ENCODE measurements at places on chromosomes 7 and 10.

DNA sequence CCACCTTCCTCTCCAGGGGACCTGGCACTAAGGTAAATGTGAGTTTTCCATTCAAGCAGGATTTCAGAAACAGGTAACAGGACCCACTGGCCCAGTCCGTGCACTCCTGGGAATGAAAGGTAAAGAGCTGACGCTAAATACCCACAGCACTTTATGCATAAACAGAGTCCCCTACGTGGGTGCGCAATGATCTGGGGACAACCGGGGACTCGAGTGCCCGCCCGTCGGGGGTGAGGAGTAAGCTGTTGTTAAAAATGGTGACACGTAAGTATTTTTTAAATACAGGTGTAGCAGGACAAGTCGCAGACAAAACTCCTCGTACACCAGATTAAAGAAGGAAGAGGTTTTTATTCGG is 47.2 kb upstream of the PPP2R2D start:
- DNase-seq, result no peak
- no peak overlapping the region for H3K4me3 ChIP-seq
- H3K27me3 ChIP-seq, result no peaks in the 10 kb centered on the region

GRCh38 chr7:142897691-142898090 is 12.1 kb upstream of the TRPV6 start:
- DNase-seq, result no peak
- H3K27ac ChIP-seq, result no peak overlapping the region
- no peaks in the 10 kb centered on the region for H3K4me1 ChIP-seq
- no peaks in the 10 kb centered on the region for H3K36me3 ChIP-seq

DNA sequence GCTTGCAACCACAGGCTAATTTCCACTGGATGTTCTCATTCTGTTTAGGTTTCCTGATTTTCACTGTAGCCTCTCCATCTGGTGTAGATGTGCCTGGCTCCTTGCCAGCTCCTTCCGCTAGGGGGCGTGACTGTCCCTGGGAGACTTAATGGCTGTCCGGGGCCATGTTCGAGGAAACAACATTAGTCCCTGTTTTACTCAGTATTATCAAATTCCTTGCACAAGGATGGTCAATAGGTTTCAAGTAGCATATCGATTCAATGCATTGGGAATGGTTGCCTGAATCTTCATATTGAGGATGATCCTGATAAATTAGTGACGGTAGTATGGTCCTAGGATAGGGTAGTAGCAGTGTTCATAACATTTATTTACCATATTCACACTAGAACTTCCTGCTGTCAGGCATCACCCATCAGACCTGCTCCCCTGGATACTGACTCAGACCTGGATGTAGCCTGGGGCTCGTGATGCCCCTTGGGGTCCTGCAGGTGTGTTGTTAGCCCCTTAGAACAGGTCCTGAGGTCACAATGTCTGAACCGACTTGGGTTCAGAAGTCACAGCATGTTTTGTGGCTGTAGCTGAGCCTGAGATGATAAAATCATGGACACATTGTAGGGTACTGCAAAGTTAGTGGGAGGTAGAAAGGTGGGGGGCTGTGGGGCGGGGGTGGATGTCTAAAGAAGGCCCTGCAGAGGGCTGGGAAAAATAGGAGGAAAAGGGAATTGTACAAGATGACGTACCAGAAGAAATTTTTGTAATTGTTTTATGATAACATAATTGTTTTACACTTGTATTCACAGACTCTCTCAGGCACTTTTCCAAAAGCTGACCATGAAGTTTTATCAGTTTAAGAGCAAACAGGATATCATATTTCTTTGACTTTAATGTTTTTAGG is 8.9 kb upstream of the EXOC6 start:
- H3K27ac ChIP-seq, result no peak overlapping the region
- H3K4me3 ChIP-seq, result no peak overlapping the region
- H3K36me3 ChIP-seq, result no peaks in the 10 kb centered on the region
- DNase-seq, result no peak
- no peaks in the 10 kb centered on the region for H3K27me3 ChIP-seq

- no peak for DNase-seq
- H3K36me3 ChIP-seq, result peaks cover 16% of the 10 kb centered on the region
Observed at GRCh38 chr7:149878523-149878921, 4.8 kb downstream of the ATP6V0E2 start.

DNA sequence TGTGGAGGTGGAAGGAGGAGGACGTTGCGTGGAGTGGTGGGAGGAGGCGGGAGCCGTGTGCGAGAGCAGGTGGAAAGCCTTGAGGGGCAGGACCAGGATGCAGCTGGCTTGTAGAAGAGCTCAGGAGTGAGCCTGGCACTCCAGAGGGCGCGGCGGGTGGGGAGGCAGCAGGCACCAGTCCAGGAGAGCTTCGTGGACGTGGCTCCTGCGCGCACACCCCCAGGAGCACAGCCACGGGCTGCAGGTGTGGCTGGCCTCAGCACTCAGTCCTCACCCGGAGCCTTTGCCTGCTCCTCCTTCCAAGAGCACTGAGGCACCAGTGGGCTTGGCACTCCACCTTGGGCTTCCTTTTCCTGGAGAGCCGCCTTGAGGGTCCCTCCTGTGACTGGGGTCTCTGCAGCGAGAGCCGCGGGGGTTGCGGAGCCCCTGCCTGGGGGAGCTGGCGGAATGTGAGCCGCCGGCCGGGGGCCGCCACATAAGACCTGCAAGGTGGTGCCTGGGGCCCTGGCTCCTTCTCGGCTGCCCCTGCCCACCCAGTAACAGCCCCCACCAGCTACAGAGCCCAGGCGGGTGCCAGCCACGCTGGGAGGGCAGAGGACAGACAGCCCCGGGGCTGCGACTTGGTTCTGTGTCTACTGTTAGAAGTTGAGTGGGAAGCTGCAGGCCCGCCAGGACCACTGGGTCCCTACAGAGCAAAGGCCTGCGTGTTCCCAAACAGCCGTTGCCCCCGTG is 11.1 kb downstream of the MAFK start:
- peak; percentile 18 for DNase-seq
- H3K4me1 ChIP-seq, result peaks cover 31% of the 10 kb centered on the region
- H3K27me3 ChIP-seq, result no peaks in the 10 kb centered on the region
- peaks cover 80% of the 10 kb centered on the region for H3K36me3 ChIP-seq

- H3K36me3 ChIP-seq, result no peaks in the 10 kb centered on the region
- H3K27ac ChIP-seq, result peak overlapping the region; percentile 41
- no peak overlapping the region for H3K4me3 ChIP-seq
- DNase-seq, result peak; percentile 92
Observed at GRCh38 chr10:88152728-88153133, 289.3 kb downstream of the PTEN start.

- H3K4me3 ChIP-seq, result no peak overlapping the region
- H3K36me3 ChIP-seq, result no peaks in the 10 kb centered on the region
- peaks cover 24% of the 10 kb centered on the region for H3K4me1 ChIP-seq
Observed at GRCh38 chr10:43203448-43204041, 63.3 kb downstream of the RASGEF1A start.

- no peaks in the 10 kb centered on the region for H3K36me3 ChIP-seq
- no peak for DNase-seq
- no peak overlapping the region for H3K27ac ChIP-seq
- peaks cover 13% of the 10 kb centered on the region for H3K4me1 ChIP-seq
- H3K4me3 ChIP-seq, result no peak overlapping the region
Observed at GRCh38 chr10:3491571-3491970, 293.4 kb downstream of the KLF6 start.

DNA sequence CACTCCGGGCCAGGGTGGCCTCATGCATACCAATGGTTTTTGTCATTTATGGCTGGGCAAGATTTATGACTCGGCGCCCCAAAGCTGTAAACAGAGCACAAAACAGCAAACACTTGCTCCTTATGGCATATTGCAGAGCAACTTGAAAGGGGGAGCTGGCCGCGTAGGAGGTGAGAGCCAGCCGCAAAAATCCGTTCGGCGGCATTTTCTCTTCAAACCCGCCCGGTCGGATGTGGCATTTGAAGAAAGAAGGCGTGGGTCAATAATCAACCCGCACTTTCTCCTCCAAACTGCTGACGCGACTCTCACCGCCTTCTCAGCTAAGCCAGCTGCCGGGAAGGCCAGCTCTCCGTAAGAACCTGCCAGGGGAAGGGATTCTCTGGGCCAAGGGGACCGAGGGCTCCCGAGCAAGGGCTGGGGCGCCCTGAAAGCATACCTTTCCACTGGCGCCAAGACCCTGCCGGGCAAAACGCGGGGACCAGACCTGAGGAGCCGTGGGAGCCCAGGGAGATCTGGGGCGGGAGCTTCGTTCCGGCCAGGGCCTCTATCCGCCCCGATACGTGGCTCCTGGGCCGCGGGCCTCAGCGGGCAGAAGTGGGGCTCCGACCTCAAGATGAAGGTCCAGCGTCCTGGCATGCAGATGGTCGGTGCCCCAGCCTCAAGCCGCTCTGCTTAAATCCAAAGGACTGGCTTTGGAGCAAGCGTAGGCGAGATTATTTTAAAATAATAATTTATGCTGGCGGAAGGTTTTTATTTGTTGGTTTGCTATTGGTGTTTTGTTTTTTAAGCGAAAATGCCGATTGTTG is 12.9 kb upstream of the HOXA2 start:
- H3K4me3 ChIP-seq, result peak overlapping the region; percentile 78
- peak overlapping the region; percentile 99 for H3K27ac ChIP-seq
- peak; percentile 58 for DNase-seq
- peaks cover 3% of the 10 kb centered on the region for H3K4me1 ChIP-seq

DNA sequence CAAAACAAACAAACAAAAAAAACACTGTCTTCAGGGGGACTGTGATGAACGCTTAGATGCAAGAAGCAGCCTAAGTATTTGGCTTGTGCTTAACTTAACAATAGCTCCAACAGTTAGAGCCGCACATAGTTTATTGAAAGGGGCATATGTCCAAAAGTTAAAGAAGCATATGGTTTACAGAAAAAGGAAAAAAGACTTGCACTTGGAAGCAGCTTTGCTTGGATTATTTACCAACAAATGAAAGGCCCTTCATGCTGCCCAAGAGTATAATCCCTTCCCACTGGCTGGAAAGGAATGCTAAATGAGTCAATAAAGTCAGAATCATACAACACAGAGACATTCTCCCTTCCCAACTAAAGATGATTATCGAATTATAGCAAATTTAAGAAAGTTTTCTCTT is 77.9 kb downstream of the GLI3 start:
- peaks cover 5% of the 10 kb centered on the region for H3K4me1 ChIP-seq
- no peak overlapping the region for H3K27ac ChIP-seq
- no peaks in the 10 kb centered on the region for H3K27me3 ChIP-seq
- DNase-seq, result no peak
- no peaks in the 10 kb centered on the region for H3K36me3 ChIP-seq
- no peak overlapping the region for H3K4me3 ChIP-seq

DNA sequence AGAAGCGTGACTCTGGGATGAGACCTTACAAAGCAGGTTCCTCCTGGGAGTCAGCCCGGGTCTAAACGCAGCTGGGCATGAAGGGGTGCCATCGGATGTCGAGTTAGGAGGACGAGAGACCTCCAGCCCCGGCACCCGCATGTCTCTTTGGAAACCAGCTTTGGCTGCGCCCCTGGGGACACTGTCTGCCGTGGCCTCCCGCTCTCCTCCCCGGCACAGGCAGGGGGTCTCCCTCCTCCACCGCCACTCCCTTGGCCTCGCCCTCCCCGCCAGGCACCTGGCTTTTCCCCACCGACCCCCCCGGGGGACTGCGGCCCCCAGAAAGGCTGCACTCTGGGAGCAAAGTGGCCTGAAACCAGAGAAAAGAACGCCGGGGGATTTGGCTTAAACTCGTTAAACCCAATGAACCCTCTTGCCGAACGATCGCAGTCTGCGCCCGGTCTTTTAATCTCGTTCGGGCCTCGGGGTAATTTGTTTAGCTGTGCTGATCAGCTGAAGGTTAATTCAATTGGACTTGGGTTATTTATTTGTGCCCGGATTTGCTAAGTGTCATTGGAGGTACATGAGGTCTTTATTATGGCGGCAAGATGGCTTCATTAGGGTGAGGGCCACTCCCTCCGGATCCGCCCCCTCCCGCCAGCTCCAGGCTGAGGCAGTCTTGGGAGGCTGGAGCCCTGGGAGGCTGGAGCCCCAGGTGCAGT is 16.4 kb upstream of the PSMG3 start:
- no peaks in the 10 kb centered on the region for H3K36me3 ChIP-seq
- H3K4me3 ChIP-seq, result no peak overlapping the region
- H3K27ac ChIP-seq, result no peak overlapping the region
- peaks cover 4% of the 10 kb centered on the region for H3K4me1 ChIP-seq
- H3K27me3 ChIP-seq, result peaks cover 58% of the 10 kb centered on the region

- no peak overlapping the region for H3K4me3 ChIP-seq
- H3K4me1 ChIP-seq, result peaks cover 12% of the 10 kb centered on the region
- no peaks in the 10 kb centered on the region for H3K36me3 ChIP-seq
- peak; percentile 20 for DNase-seq
- H3K27ac ChIP-seq, result no peak overlapping the region
Observed at GRCh38 chr7:141700296-141700847, 1.6 kb downstream of the DENND11 start.

- peaks cover 19% of the 10 kb centered on the region for H3K27me3 ChIP-seq
- no peaks in the 10 kb centered on the region for H3K36me3 ChIP-seq
- DNase-seq, result no peak
- H3K4me3 ChIP-seq, result no peak overlapping the region
- H3K4me1 ChIP-seq, result no peaks in the 10 kb centered on the region
- no peak overlapping the region for H3K27ac ChIP-seq
Observed at GRCh38 chr10:89164080-89164479, 43.0 kb downstream of the CH25H start.

Measured in mesenchymal stem cell (in vitro differentiated cells and primary cell).